ENCODE measurements at places on chromosomes 6 and 20. TPM values are rescaled to one million over a fixed set of nuclear protein-coding genes. Genes with fewer than 3 reads are reported as not detected.

DNA sequence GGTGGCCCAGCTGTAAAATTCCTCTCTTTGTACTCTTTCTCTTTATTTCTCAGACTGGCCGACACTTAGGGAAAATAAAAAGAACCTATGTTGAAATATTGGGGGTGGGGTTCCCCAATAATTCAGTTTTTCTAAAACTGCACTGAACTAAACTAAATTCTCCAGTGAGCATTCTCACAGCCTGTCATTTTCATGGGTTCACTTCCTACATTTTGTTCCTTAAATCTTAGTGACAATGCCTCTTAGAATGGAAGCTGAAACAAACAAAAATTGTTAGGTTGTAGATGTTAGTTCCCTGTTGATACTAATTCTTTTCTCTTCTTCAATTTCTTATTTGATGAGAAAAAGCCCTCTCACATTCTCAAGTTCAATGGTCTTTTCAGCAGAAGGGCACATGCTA is 35.8 kb upstream of the IFNGR1 start:
- no peak for DNase-seq

DNA sequence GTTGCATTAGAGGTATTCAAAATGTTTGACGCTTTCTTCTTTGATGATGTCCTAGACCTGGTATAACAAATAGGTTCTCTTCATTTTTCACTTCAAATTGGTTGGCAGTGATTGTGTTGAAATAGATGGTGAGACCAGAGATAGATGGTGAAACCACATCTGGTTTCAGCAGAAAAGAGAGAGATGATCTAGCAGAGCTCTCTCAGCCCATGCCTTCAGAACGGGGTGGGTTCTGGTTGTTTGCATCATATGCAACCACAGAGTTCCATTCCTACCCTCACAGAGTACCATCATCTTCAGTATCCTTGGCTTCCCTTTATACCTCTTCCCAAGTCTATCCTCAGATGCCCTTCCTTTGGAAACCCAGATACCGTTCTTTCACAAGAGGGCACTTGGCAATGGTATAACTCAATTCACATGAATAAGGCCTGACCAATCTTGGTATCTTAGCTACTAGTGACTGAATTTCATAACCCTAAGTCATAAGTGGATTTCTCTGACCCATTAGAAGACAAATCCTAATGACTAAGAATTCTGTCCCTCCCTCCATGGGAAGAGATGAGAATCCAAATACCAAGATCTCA is 93.7 kb downstream of the UBE3D start:
- DNase-seq = no peak

- no peak for DNase-seq
These were observed 98.8 kb downstream of the GRM1 start for GRCh38 chr6:146127447-146128215.

DNA sequence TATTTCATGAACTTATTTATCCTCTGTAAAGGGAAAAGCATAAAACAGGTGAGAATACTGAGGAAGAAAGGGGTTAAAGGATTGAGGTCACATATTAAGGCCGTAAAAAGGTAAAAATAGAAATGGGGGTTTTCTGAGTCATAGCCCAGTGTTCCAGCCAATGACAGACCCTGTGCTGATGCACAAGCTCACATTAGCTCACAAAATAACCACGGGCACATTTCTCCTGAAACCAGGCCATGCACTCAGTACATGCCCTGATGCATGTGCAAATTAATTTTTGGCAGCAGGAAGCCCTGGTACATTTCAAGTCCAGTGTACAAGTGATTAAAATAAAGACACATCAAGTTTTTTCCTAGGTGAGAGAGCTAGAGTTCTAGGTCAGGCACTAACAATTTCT is 194.4 kb downstream of the TMEM200A start:
- DNase-seq = peak; percentile 61

DNA sequence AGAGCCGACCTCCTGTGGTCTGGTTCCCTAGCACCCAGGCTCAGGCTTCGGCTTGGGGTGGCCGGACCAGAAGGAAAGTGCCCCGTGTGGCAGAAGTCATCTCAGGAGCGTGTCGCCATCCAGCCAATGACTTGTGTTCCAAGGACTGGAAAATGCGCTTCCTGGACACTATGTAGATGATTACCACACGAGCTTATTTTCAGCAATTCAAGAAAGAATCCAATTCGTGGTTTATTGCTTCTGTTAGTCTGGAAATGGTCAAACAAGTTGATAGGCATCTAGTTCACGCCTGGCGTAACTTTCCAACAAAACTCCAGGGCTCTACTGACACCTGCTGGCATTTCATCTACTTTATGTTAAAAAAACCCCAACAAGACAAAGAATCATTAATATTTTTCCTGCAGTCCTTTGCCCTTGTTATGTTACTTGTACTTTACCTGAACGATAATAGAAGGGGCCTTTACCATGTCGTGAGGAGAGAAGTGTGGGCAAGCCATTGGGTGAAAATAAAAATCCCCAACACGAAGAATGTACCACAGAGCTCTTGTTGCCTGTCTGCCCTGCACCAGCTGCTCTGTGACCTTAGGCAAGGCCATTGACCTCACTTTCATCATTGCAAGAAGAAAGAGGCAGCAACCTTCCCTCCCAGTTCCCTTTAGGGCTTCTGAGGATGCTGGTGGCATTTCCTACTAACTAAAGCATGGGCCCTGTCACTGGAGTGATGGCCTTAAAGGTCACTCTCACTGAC is 154.7 kb upstream of the LAMP5 start:
- peak; percentile 62 for DNase-seq

- no peak for DNase-seq
These were observed 48.8 kb downstream of the TM9SF4 start for GRCh38 chr20:32158351-32158750.

- no peak for DNase-seq
These were observed 39.7 kb upstream of the ZFP64 start for GRCh38 chr20:52231230-52231746.

DNA sequence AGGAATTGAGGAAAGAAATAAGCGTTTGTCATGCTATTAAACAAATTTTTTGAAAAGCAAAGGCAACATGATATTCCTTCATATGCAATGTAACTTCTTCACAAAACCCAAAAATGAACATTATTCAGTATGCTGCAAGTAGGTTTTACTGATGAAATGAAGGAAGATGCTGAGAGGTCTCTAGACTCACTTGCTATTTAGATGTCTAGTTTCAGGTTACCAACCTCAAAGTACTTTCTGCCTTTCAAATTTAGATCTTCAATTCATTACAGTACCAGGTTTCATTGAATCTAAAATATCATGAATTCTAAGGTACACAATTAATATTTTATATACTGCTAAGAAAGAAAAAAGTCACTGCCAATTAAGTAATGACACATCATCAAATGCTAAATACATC is 39.9 kb downstream of the MYO6 start:
- DNase-seq = no peak

DNA sequence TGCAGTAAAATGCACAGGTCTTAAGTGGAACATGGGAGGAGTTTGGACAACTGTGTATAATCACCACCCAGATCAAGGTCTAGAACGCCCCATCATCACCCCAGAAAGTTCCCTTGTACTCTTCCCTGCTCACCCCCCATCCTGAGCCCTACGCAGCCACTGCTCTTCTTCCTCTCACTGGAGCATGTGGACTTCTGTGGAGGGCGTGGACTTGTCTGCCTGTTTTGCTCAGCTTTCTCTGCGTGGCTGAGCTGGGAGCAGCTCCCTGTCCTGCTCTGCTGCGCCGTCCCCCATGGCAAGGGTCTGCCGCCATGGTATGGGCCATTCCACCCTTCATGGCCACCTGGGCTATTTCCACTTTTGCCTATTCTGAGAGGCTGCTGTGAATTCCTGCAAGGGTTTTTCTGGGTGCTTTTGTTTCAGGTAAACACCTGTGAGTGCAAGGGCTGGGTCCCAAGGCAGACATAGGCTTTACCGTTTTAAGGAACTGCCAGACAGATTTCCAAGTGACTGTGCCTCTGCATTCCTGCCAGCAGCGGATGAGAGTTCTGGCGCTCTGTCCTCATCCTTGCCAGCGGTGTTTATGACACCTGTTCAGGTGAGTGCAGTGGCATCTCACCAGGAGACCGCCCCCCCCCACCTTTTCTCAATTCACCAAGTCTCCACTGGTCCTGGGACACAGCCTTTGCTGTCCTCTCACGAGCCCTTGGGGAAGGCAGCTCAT is 19.7 kb downstream of the PCK1 start:
- DNase-seq = no peak

DNA sequence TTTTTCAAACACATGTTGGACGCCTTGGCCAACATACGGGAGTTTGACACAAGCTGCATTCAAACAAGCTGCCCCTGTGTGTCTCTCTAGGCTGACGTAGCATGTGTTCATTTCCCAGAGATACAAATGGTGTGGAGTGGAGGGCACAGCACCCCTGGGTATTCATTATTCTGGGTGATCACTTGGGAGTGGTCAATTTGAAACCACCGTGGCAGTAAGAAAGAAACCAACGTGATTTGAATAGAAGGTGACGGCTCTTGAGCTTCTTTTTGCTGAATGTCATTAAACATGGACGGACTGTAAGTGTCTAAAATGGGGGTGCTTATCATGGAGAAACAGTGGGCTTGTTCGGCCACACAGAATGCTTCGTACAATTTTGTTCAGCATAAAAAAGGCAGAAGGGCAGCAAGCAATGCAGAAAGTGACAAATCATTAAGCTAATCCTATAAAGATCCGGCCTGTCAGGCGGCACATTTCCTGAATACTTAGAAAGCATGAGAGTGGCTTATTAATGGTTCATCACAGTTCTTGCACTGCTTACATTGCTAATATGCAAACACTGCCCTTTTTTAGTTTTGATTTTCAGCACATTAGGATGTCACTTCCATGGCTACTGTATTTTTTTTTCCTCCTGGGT is 1261.9 kb upstream of the CITED2 start:
- DNase-seq = no peak

DNA sequence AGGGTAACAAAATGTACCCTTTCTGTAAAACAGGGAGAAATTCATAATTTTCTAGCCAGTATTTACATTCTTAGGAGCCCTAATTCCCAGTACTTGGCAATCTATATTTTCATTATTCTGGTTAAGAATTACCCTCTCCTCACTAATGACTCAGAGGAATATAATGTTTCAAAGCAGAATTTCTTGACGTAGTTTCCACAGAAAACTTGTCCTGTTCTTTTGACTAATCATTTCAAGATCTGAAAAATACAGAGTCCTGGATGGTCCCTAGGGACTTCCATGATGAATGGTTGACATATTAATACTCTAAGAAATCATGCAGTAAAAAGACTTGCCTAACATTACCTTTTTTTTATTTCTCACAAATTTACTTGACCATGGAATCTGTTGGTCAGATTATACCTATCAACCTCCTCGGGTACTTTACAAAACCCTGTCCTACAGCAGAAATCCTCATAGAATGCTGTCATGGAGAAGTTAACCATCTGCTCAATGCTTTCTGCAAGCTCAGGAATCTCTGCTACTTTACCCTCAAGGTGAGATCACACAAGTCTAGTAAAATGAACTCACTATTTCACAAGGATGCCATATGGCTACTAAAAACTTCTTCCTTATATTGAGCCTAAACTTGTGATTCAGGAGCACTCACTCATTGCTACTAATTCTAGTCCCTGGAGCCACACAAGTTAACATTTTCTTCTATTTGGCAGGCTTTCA is 202.1 kb upstream of the CNR1 start:
- peak; percentile 46 for DNase-seq

DNA sequence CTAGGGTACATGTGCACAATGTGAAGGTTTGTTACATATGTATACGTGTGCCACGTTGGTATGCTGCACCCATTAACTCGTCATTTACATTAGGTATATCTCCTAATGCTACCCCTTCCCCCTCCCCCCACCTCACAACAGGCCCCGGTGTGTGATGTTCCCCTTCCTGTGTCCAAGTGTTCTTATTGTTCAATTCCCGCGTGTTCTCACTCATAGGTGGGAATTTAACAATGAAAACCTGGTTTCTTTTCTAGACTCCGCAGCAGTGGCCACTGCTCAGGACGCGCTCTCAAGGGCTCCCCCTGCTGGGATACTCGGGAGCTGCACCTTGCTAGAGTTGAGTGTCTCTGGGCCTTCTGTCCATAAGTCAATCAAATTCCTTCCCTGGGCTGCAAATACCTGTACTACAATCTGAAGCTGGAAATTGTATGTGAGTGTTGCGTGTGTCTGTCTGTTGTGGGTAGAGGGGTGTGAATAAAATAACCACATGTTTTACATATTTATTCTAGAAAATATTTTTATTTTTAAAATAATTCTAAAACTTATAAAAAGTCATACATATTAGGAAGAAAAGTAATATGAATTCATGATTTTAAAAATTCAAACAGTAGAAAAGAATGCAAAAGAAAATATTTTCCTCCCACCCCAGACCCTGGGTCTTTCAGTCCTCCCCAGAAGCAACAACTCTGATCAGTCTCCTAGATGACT is 8.2 kb upstream of the CEP250 start:
- peak; percentile 79 for DNase-seq

DNA sequence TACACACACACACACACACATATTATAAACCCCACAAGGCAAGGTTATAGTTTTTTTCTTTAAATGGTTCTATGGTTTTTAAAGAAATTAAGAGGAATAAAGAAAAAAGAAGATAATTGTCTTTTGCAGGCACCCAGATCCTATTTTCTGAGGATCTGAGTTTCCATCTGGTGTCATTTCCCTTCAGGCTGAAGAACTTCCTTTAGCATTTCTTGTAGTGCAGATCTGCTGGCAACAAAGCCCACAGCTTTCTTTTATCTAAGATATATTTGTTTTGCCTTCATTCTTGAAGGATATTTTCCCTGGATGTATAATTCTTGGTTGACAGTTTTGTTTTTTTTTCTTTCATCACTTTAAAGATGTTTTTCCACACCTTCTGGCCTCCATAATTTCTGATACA is 57.6 kb upstream of the PMEPA1 start:
- no peak for DNase-seq

- DNase-seq = no peak
These were observed 182.3 kb upstream of the CDYL start for GRCh38 chr6:4593951-4594350.

DNA sequence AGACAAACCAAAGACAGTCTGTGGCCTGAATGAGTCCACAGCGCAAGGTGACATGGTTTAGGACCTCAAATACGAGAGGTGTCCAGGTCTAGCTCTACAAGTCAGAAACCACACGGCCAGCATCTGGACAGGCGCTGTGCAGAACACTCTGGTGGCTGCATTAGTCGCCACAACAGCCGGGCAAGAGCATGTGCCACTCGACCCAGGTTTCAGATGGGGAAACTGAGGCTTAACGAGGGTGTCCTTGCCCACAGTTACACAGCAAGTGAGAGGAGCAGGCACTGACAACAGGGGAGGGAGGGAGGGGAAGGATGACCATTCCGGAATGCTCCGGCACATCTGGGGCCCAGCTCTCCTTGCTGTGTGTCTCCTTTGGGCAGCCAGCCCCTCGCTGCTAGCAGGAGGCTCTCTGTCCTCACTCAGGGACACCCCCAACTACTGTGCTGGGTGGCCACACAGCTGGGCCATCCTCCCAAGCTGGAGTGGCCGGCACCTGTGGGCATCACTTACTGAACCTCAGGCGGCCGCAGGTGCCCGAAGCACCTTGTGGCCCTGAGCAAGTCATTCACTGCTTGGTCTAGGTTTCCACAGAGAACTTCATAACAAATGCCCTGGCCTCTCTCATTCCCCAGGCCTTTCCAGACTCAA is 6.6 kb downstream of the DLL1 start:
- no peak for DNase-seq

- DNase-seq = no peak
These were observed 267.9 kb downstream of the THBS2 start for GRCh38 chr6:168985705-168986104.

KCNK5 gene
- total RNA-seq = not detected

TMEM170B gene
- 0.77 TPM for total RNA-seq

OOEP gene
- total RNA-seq = not detected

APCDD1L gene
- total RNA-seq = 0.34 TPM

DSTN gene
- 254 TPM for total RNA-seq

LIME1 gene
- 19.1 TPM for total RNA-seq

All from LHCN-M2 (cell line).